ENCODE measurements at places on chromosomes 4 and X. TPM values are rescaled to one million over a fixed set of nuclear protein-coding genes. Genes with fewer than 3 reads are reported as not detected.
A peak's percentile ranks its signal among the peaks of the same experiment; 100 is the strongest.

DNA sequence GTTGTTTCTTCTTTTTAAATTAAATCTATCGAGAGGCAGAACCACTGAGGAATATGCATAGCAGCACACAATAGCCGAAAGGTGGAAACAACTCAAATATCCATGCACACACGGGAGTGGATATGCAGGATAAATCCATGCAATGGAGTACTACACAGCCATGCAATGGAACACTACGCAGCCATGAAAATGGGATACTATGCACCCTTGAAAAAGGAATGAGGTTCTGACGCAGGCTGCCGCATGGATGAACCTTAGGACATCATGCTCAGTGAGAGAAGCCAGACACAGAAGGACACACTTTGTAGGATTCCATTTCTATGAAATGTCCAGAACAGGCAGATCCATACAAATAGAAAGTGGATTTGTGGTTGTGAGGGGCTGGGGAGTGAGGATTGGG is 18.4 kb upstream of the P2RY8 start:
- DNase-seq = no peak

GDPD2 gene
- total RNA-seq = not detected

DNA sequence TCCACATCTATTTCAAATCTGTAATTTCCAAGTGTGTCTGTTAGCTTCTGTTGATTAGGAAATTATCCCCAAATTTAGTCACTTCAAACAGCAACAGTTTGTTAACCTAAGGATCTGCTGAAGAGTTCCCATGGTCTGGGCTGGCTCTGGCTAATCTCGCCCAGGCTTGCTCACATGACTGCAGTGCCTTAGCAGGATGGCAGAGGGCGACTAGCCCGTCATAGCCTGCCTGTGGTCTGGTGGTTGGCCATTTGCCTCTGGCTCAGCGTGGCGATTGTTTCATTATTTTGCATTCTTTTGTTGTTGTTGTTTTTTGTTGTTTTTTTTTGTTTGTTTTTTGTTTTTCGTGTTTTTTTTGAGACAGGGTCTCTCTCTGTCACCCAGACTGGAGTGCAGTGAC is 264.0 kb downstream of the TRIML1 start:
- no peak for DNase-seq

GRCh38 chrX:41085878-41086626 is 807 bp downstream of the USP9X start:
- DNase-seq = peak; percentile 36

GRCh38 chr4:2535376-2536192 is 863 bp upstream of the FAM193A start:
- peak; percentile 37 for DNase-seq

DNA sequence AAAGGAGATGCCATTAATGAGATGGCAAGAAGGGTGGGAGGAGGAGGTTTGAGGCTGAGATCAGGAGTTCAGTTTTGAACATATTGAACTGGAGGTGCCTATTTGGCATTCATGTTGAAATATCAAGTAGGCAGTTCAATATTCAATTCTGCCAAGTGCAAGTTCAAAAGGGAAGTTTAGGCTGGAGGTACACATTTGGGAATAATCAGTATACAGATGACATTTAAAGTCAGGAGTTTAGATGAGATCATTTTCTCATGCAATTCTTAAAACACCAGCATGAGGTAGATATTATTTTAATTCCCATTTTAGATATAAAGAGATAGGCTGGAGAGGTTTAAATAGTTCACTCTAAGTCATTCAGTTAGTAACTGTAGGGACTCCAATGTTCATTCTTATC is 26.1 kb downstream of the COQ2 start:
- DNase-seq = no peak

PABPC5 gene
- not detected for total RNA-seq

GRCh38 chr4:38181286-38181685 is 221.1 kb downstream of the PTTG2 start:
- DNase-seq = no peak

DNA sequence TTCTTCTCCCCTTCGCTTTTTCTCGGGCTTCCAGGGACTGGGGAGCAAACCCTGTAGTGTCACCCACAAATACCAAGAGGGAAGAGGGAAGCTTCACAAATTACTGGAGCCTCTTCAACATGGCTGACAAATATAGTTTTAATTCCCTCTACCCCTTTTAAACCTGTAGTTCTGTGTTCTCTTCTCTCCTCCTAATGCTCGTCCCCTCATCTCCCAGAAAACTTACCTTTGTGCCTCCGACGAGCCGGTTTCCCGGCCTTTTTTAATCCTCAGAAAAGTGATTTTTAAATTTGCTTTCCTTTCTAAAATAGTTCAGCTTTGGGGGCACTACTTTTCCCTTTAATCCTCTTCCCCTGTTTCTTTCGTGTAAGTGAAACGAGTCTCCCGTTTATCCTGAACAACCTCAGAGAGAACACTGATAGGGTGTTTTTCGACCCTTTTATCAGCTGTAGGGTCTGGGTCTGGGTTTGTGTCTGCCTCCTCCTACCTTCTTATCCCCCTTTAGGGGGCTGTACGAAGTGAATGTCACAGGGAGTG is 408 bp downstream of the TET2 start:
- no peak for DNase-seq

GRCh38 chr4:5793514-5793913 is 82.5 kb downstream of the EVC start:
- no peak for DNase-seq

GAGE12E gene
- not detected for total RNA-seq

MXD4 gene
- total RNA-seq = 125 TPM

PARM1 gene
- total RNA-seq = 0.36 TPM

DNA sequence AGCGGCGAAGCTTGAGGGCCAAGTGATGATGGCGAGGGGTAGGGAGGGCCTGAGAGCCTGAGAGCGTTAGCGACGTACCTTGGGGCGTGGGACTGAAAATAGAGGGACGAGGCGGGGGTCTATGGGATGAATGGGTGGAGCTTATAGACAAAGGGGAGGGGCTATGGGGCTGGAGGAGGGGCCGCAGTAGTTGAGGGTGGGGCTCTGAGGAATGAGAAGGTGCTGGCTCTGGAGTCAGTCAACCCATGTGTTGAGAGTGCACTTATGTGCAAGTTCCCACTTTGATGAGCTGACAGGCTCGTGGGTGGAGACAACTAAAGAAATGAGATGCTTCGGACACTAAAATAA is 488 bp downstream of the TBC1D25 start:
- peak; percentile 40 for DNase-seq

DCAF4L1 gene
- 0.30 TPM for total RNA-seq

GRCh38 chr4:144338148-144338547 is 197.6 kb upstream of the GYPA start:
- DNase-seq = no peak

GRCh38 chrX:13816176-13816575 is 717 bp downstream of the GPM6B start:
- no peak for DNase-seq

DNA sequence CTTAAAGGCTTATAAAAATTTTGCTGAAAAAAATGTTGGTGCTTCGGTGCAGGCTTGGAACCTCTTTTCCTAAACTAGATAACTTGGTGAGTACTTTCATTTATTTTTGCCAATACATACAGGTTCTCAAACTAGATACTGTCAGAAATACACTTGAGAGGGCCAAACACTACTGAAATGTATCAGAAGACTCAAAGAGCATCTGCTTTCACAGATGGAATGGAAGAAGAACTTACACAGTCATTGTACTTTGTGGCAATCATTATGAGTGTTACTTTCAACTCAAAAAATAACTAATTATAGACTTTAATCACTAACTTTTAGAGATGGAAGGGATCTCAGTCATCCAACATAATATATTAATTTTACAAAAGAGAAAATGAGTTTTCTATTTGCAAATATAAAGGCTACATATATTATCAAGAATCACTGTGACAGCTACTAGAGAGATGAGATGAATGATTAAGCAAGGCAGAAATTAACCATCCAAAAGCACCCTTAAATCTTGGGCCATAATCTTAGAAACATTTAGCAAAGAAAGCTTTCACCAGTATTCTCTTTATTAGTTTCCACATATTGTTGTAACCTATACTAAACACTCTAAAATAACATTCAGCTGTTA is 1.0 kb downstream of the ENAM start:
- no peak for DNase-seq

- no peak for DNase-seq
These were observed 32.9 kb upstream of the GPR78 start for GRCh38 chr4:8547108-8547911.

STIM2 gene
- total RNA-seq = 98.7 TPM

CFAP99 gene
- 0.13 TPM for total RNA-seq

SYNPO2 gene
- 0.28 TPM for total RNA-seq

GRCh38 chrX:12981880-12982279 is 7.0 kb downstream of the TMSB4X start:
- DNase-seq = no peak

- no peak for DNase-seq
These were observed 152.3 kb upstream of the PRDX4 start for GRCh38 chrX:23515028-23515427.

DNA sequence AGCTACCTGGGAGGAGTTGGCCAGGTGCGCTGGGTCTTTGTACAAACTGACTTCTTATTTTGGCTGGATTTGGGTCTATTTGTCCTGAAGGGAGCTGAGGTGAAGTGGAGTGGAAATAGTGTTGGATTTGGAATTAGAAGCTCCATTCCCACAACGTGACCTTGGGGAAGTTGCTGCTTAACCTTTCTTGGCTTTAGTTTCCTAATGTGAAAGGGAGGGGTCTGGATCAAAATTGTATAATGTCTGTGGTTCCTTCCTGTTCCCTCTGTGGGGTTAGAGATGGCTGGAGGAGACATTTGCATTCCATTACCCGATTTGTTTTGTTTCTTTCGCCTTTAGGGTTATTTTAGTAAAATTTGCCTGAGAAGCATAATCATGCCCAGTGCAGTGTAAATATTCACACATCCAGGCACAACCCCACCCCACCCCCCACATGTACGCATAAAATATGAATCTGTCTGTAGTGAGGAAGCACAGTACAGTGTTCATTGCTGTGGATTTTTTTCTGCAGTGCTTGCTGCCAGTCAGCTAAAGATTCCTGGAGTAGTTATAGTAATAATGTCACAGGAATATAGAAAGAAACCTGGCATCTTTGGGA is 21.5 kb downstream of the JADE1 start:
- DNase-seq = no peak

DNA sequence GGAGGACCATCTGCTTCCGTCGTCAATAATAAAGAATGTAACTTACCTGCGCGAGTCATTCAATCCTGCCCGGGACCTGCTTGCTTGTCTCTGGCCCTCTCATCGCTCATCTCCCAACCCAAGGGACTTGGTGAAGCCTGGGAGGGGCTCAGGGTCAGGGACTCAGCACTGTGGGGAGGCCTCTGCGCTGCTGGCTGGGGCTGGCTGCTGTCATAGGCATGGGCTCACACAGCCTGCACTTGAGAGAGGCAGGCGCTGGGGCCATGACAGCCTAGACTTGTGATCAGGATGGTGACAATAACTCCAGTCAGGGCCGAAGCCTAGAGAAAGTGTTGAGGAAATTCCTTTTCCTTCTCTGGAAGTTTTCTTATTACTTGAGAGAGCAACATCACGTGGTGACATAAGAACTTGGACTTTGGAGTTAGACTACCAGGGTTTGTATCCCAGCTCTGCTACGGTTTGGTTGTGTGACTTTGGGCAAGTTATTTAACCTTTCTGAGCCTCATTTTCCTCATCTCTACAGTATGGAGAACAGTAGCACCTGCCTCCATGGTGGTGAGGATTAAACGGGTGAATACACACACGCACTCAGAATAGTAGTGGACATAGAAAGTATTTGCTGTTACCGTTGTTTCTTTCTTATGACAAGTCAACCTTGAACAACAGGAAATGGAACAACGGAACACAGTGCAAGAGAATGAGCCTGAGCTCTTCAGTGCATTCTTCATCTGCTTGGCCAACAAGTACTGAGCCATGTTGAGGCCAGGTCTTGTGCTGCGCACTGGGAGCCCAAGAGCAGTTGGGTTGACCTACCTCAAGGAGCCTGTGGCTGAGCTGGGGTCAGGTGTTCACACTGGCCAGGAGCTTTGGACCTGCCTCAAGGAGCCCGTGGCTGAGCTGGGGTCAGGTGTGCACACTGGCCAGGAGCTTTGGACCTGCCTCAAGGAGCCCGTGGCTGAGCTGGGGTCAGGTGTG is 60.5 kb downstream of the TBC1D14 start:
- no peak for DNase-seq

- DNase-seq = no peak
These were observed 94.9 kb upstream of the MYOZ2 start for GRCh38 chr4:119040694-119041185.

DNA sequence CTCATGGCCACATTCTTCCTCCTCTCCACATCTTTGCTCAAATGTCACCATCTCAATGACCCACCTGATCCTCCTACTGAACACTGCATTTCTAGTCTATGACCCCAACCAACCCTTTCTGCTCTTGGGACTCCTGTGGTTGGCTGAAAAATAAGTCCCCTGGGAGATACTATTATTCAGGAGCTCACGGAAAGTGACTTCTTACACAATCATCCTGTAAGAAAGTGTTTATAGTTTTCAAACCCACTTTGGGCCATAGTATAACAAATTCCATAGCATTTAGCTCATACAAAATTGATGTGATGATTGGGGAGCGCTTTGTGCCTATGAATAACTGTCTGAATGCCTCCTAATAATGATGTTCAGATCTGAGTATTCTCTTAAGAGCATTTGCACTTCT is 161.4 kb upstream of the HS3ST1 start:
- no peak for DNase-seq

TMEM154 gene
- total RNA-seq = 24.6 TPM

- DNase-seq = no peak
These were observed 124.8 kb downstream of the LRBA start for GRCh38 chr4:150890246-150890645.

GRCh38 chr4:128427832-128428366 is 140.3 kb upstream of the PGRMC2 start:
- DNase-seq = no peak

RNF128 gene
- not detected for total RNA-seq

GRCh38 chr4:163274861-163275260 is 57.5 kb downstream of the NPY1R start:
- DNase-seq = no peak

DNA sequence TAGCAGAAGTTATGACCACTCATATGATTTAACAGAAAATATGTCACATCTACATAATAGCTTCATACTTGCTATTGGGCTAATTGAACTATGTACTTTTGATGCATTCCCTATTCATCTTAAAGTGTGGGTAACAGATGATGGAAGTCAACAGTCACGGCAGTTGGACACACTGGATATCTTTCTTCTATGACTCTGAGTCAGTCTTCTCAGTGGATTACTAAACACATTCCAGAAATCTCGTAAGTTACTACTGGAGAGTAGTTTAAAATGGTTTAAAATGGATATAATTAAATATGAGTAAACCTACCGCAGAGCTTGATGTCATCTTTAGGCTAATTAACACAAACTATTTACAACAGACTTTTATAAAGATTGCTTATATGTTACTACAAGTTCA is 30.1 kb upstream of the CFAP299 start:
- no peak for DNase-seq

TMLHE gene
- 13.7 TPM for total RNA-seq

RHOXF2 gene
- total RNA-seq = 0.09 TPM

NAP1L3 gene
- 6.6 TPM for total RNA-seq

- DNase-seq = no peak
These were observed 74.1 kb upstream of the WDR44 start for GRCh38 chrX:118271775-118272174.

- DNase-seq = no peak
These were observed 31.4 kb upstream of the RELL1 start for GRCh38 chr4:37717576-37717975.
